ENCODE measurements at places on chromosomes 6 and 20. TPM values are rescaled to one million over a fixed set of nuclear protein-coding genes. Genes with fewer than 3 reads are reported as not detected.

DNA sequence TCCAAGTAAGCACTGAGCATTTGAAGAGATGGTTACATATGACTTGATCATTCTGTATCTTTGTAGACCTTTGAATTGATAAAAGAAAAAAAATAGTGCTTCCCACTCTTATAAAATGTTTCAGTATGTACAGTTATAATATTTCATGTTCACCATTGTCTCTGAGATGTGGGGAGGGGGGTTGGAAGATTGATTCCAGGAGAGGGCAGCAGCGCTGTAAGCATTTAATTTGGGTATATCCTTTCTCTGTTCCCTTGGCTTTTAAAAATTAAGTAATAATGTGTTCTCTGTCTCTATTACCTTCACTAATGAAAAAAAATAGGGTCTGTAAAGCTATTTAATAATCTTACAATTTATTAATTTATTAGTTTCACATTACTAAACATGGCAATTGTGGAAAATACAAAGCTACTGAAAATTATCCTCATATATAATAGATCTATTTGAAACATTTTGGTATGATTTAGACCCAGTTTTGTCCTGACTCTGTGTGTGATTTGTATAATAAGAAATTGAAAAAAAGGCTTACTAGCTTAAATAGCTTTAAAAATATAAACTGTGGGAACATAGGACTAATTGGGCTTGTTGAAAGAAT lies 341.2 kb downstream of the CDKAL1 start:
- DNase-seq, result no peak
- no peak overlapping the region for H3K27ac ChIP-seq
- H3K4me1 ChIP-seq, result peaks cover 14% of the 10 kb centered on the region
- H3K27me3 ChIP-seq, result no peaks in the 10 kb centered on the region
- no peak overlapping the region for H3K4me3 ChIP-seq
- no peaks in the 10 kb centered on the region for H3K36me3 ChIP-seq

DNA sequence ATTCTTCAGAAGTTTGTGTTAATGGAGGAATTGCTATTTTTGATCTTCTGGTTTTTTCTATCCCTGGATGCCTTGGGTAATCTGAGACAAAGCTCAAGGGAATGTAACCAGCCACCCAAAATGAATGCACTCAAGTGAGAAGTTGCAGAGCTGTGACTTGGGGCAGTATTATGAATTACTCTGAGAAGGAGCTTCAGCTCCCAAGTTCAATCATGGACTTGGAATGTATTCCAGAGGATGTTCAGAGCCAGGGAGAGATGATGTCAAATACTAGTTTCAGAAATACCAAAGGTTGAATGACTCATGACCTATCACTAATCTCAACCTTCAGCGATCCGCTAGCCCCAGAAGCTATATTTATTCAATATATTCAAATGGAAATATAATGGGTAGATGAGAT lies 375.2 kb upstream of the PLCB4 start:
- DNase-seq, result no peak
- H3K4me3 ChIP-seq, result no peak overlapping the region
- no peaks in the 10 kb centered on the region for H3K4me1 ChIP-seq
- no peaks in the 10 kb centered on the region for H3K27me3 ChIP-seq
- H3K27ac ChIP-seq, result no peak overlapping the region

- H3K27me3 ChIP-seq, result peaks cover 1% of the 10 kb centered on the region
- DNase-seq, result no peak
- H3K36me3 ChIP-seq, result no peaks in the 10 kb centered on the region
- H3K4me3 ChIP-seq, result no peak overlapping the region
- no peaks in the 10 kb centered on the region for H3K4me1 ChIP-seq
These were observed 50.9 kb downstream of the COL12A1 start for GRCh38 chr6:75154973-75155372.

DNA sequence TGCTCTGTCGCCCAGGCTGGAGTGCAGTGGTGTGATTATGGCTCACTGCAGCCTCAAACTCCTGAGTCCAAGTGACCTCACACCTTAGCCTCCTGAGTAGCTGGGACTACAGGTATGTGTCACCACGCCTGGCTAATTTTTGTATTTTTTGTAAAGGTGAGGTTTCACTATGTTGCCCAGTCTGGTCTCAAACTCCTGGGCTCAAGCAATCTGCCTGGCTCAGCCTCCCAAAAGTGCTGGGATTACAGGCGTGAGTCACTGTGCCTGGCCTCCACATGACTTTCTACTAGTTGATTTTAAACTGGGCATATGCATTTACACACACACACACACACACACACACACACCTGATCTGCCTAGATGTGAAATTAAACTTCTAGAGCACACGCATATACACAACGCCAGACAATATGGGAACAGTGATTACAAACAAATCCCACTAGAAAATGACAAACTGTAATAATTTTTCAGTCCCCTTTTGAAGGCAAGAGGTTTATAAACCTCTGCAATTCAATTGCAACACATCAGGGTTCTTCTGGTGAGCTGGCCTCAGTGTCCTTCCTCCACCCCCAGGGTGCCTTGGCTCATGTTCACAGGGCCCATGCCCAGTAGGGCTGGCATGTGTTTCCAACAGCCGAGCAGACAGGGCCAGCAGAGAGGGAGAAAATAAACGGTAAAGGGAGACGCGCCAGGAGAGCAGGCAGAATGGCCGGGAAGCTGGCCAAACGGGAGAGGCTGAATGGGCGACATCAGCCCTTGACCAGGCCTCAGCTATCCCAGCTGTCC lies 31.2 kb downstream of the PARD6B start:
- no peaks in the 10 kb centered on the region for H3K4me1 ChIP-seq
- no peak overlapping the region for H3K4me3 ChIP-seq
- H3K36me3 ChIP-seq, result no peaks in the 10 kb centered on the region
- peaks cover 3% of the 10 kb centered on the region for H3K27me3 ChIP-seq
- no peak overlapping the region for H3K27ac ChIP-seq

DNA sequence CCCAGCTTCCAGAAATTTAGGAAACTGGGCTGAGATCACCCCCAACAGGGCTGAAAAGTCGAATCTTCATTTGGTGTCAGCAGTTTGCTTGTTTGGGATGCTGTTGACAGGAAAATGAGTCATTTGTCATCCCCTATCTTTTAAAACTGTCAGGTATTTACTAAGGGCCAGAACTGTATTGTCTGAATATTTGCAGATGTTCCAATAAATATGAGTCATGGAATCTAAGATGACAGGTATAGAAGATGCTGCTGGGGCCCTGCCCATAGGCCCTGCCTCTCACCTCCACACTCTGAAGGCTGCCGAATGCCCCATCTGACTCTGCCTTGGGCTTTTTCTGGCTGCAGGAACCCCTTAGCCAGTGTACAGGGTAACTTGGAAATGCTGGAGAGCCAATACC lies 3.9 kb downstream of the ETV7 start:
- peak overlapping the region; percentile 30 for H3K4me3 ChIP-seq
- H3K27me3 ChIP-seq, result peaks cover 6% of the 10 kb centered on the region
- H3K4me1 ChIP-seq, result peaks cover 83% of the 10 kb centered on the region
- peak; percentile 42 for DNase-seq
- peak overlapping the region; percentile 91 for H3K27ac ChIP-seq

- H3K4me1 ChIP-seq, result peaks cover 3% of the 10 kb centered on the region
- H3K27me3 ChIP-seq, result peaks cover 9% of the 10 kb centered on the region
- no peak overlapping the region for H3K27ac ChIP-seq
- no peak overlapping the region for H3K4me3 ChIP-seq
These were observed 8.4 kb upstream of the ABHD12 start for GRCh38 chr20:25399037-25399430.

Gene TRIM31
- total RNA-seq, result not detected

GRCh38 chr6:39933669-39934130 lies 562 bp downstream of the MOCS1 start:
- no peak overlapping the region for H3K27ac ChIP-seq
- peaks cover 14% of the 10 kb centered on the region for H3K27me3 ChIP-seq
- no peaks in the 10 kb centered on the region for H3K36me3 ChIP-seq
- H3K4me1 ChIP-seq, result no peaks in the 10 kb centered on the region
- no peak overlapping the region for H3K4me3 ChIP-seq

DNA sequence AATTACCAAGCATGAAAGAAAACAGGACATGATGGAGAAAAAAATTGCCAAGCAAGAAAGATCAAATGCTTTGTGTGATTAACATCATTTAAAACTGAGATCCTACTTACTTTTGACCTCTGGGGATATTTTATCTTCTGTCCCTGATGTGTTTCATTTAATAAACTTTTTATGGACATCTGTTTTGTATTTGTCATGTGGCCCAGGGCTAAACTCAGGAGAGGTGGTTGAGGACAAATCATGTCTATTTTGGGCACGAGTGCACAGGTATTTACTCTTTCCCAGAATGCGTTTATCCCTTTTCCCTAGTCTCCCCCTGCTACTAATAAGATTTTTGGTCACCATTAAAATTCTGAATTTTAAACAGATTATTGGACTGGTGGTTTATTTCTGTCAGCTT lies 128.2 kb downstream of the NCOA3 start:
- peaks cover 5% of the 10 kb centered on the region for H3K4me1 ChIP-seq
- H3K4me3 ChIP-seq, result no peak overlapping the region
- peaks cover 68% of the 10 kb centered on the region for H3K36me3 ChIP-seq
- H3K27ac ChIP-seq, result no peak overlapping the region

GRCh38 chr6:44261581-44261980 lies 3.8 kb downstream of the NFKBIE start:
- no peaks in the 10 kb centered on the region for H3K27me3 ChIP-seq
- peaks cover 52% of the 10 kb centered on the region for H3K4me1 ChIP-seq
- H3K36me3 ChIP-seq, result peaks cover 47% of the 10 kb centered on the region
- H3K4me3 ChIP-seq, result no peak overlapping the region
